Naive thymus-derived CD8-positive, alpha-beta T cell (primary cell): ENCODE measurements at places on chromosomes 2 and 18.
A peak's percentile ranks its signal among the peaks of the same experiment; 100 is the strongest.

- DNase-seq, result no peak
Observed at GRCh38 chr18:46356278-46357033, 252.3 kb downstream of the HAUS1 start.

GRCh38 chr18:10045296-10045891, 131.6 kb downstream of the VAPA start:
- DNase-seq, result no peak

DNA sequence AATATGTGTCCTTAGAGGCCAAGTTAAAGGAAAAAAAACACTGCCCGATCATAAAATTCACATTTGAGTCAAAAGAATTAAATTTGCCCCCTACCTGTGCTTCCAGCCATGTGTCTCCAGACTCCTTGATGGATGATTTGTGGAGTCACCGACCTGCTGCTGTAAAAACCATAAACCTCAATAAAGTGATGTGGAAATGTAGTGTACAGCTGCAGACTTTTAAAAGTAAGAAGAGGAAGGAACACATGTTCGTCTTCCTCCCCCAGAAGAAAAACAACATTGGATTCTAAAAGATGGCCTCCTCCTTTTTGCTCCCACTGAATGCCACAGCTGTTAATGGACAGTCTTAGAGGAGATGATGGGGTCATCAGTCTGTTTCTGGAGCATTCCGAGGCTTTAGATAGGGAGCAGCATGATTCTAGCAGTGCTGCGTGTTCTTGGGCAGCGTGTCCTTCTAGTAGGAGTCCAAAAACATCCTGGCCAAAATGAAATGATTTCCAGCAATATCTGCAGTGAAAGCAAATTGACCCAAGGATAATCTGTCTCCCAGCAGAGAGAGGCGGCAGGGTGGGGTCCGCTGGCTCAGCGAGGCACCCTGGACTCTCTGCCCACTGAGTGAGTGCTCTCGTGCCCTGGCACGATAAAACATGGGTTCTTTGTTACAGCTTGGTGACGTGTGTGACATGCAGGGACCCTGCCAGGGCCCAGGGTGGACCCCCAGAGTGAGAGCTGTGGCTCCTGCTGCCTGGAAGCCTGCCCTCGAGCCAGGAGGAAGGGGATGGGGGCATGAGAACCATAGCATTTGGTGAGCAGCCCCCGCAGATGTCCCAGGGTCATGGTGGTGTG, 196.1 kb downstream of the FAM210A start:
- no peak for DNase-seq

DNA sequence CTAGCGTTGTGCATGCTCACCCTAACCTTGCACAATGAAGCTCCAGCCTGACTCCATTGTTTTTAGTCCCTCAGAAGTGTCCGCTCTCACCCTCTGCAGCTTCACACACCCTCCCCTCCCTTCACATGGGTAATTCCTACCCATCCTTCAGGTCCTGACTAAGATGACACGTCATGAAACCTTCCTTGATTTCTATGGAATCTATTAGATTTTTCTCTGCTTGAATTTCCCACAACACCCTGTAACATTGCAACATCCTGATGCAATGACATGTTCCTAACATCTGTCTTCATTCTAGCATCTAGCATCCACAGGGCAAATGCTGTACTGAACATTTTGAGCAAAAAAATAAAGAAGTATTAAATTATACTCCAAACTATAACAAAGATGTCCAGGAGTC, 77.0 kb upstream of the PID1 start:
- no peak for DNase-seq

DNA sequence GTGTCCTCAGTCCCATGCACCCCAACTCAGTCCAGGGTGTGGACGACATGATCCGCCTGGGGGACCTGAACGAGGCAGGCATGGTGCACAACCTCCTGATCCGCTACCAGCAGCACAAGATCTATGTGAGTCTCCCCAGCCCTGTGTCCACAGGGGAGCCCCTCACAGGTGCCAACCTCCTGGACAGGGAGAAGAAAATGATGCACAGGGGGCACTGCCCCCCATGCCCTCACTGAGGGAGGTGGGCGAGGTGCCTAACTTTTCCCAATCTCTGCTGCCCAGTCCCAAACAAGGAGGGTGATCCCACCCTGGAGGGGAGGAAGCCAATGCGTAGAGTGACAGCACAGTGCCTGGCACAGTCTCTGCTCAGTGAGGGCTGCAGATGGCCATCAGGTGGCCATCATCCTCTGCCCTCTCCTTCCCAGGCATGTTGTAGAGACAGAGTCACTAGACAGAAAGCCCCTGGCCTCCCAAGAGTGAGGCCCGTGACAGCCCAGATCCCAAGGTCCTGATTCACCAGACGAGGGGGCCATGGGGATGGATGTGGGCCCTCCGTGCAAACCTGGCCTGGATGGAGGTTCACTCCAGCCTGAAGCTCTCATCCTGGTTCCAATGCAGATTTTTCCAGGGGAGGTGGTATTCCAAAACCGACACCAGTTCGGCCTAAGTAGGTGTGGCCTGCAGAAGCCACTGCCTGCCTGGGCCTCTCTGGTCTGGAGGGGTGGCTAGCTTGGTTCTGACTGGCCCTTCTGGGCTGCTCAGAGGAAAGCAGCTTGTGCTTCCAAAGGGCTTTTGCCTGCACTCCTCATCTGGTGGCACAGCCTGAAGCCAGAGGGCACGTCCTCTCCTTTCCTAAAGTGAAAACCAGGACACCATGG, 30.0 kb downstream of the MYO7B start:
- DNase-seq, result no peak

DNA sequence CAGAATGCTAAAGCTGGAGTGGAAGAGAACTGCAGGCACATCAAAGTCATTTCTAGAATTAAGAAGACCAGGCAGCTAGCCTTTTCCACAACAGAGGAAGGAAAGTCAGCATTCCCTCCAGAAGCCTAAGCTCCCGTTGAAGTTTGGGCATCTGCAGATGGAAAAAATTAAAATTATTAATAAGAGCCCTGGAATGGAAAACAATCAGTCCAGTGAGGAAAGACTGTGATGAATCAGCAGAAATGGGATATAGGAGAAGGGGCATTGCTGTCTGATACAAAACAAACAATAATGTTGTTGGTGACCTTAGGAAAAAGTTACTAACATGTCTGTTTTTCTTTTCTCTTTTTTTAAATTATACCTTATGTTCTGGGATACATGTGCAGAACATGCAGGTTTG, 450.7 kb upstream of the SLC14A2 start:
- DNase-seq, result no peak

DNA sequence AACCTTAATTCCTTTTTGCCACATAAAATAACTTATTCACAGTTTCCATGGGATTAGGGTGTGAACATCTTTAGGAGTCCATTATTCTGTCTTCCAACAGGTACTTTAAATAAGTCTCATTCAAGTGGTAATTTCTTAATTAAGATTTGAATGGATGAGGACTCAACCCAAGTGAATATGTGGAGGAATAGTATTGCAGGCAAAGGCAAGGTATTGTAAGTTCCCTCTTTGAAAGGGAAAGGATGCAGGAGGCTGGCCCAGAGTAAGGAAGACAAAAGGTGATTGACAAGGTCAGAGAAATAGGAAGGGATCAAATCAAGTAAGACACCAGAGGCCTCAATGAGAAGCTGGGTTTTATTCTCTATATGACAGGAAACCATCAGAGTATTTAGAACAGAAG, 238.2 kb upstream of the RBMS1 start:
- DNase-seq, result no peak

GRCh38 chr2:33477473-33478468, 1.3 kb downstream of the RASGRP3 start:
- no peak for DNase-seq

DNA sequence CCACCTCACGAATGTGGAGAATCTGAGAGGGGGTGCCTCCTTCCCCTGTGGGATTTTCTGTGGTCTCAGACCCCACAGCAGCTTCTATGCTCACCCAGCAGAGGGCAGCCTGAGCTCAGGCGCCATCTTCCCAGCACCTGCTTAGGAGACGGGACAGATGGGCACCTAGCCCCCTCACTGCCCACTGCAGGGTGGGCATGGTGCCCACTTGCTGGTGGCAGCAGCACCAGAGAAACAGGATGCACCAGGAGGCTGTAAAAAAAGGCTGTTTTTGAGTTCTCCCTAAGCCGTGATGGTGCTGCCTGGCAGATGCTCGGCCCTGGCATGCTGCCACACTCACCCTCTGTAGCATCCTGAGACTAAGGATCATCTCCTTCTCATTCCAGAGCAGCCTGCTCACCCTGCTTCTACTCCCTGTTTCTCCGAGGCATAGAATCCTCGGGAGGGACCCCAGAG, 19.1 kb upstream of the SLC20A1 start:
- DNase-seq, result peak; percentile 75

DNA sequence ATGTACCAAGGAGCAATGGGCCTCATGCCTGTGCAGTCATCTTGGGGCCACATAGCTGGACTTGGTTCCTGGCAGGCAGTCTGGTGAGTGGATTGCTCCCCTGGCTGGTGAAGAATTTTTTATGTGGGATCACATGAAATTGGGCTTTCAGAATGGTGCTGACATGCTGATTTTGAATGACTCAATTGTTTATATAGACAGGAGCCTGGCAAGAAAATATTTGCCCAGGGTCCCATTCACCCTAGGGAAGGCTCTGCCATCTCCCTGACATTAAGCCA, 266.9 kb downstream of the DYSF start:
- no peak for DNase-seq

DNA sequence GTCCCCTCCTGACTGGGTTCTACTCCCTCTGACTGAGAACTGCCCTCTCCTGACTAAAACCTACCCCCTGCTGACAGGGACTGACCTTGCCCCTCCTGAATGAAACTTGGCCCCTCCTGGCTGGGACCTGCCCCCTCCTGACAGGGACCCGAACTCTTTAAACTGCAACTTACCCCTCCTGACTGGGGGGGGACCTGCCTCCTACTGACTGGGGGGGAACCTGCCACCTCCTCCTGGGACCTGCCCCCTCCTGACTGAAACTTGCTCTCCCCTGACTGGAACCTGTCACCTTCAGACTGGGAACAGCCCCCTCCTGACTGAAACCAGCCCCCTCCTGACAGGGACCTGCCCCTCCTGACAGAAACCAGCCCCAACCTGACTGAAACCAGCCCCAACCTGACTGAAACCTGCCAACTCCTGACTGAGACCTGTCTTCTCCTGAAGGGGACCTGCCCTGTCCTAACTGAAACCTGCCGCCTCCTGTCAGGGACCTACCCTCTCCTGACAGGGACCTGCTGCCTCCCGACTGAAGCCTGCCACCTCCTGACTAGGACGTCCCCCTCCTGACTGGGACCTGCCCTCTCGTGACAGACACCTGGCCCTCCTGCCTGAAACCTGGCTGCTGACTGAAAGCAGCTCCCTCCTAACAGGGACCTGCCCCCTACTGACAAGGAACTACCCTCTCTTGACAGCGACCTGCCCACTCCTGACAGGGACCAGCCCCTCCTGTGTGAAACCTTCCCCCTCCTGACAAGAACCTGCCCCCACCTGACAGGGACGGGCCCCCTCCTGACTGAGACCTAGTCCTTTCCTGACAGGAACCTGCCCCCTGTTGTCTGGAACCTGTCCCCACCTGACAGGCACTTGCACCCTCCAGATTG, 87.1 kb downstream of the PXDN start:
- no peak for DNase-seq

DNA sequence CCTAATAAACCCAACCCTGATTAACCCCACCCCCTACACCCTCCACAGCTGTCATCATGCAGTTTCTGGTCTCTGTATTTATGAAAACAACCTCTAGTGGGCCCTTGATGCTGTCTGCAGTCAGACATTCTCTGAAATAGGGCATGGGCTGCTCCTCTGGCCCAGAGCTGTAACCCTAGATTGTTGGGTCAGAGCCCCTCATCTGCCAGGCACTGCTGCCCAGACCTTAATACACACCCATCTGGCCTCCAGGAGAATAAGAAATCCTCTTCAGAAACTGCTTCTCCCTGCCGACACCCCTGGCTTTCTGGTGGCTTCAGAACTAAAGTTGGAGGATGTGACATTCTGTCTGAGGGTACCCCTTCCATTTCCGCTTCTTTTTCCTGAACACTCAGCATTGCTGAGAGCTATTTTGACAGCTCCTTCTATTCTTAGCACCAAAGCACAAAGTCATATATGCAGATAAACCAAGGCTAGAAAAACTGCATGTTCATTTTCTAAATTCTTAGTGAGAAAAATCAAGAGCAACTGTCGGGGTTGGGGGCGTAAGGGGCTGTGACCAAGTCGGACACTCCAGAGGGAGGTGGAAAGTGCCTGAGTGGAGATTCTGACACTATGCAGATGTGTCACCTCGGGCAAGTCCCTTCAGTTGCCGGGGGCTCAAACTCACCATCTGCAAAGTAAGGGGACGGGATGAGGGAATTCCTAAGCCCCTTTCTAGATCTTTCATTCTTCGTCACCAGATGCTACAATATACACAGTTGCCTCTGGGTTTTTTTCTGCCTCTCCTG, 28.7 kb downstream of the SRSF7 start:
- no peak for DNase-seq

DNA sequence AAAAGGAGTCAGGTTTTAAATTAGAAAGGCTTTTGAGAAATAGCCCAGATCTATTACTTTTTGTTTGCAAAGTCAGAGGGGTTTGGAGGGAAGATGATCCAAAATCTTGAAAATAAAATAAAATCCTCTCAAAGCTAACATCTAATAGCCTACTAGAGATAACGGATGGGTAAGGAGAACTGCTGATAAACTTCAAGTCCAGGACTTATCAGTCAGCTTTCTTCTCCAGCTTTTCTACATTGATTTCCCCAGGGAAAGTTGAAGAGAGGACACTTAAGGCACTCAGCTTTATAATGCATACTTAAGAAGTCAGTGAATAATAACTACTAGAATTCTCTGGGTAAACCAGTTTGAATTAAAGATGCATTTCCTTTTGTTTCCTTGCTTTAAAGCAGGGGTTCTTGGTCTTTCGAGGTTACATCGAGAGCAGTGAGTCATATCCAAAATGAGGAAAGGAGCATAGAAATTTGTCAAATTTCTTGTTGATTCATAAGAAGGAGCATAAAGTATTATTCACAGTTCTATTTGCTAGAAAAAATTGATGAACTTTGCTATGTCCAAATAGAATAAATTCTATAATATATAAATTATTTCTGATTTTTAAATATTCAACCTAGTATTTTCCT, 43.2 kb upstream of the ITPRID2 start:
- DNase-seq, result no peak

GRCh38 chr2:159736048-159736447, 23.7 kb downstream of the MARCHF7 start:
- DNase-seq, result no peak

DNA sequence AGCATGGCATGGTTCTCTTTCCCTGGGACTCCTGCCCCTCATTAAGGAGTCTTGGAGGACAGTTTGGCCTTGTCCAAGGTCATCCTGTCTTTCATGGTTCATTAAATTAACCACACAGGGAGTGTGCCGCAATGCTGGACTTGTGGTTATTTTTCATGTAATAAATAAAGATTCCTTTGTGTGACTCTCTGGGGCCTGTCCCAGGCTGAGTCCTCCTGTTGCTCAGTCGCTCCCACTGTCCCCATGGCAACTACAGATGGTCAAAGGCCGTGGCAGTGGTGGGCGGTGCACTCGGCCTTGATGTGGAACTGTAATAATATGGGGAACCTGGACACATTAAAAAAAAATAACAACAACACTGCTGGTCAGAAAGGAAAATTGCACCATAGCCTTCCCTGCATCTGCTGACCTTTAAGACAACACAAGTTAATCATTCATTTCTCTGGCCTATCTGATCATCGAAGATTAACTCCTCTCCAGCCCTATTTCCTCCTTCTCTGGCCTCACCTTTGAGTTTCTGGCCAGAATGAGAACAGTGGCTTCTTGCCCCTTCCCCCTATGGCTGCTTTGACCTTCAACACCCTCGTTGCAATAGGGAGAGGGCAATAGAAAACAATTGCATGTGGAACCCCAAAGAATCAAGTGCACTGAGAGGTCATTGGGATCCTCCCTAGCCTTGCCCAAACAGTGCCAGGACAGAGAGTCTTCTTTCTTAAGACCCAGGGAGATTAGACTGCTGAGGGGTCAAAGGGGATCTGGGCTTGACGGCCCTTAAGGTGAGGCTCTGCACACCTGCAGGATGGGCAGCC, 44.7 kb downstream of the PSD4 start:
- no peak for DNase-seq
